ENCODE measurements at places on chromosomes 1 and 21.
A peak's percentile ranks its signal among the peaks of the same experiment; 100 is the strongest.

- no peak for DNase-seq
Measured at GRCh38 chr1:50615036-50615750, 191.9 kb upstream of the DMRTA2 start.

- DNase-seq: no peak
Measured at GRCh38 chr21:44557491-44558328, 885 bp downstream of the KRTAP10-3 start.

- no peak for DNase-seq
Measured at GRCh38 chr1:6982860-6983259, 197.6 kb downstream of the CAMTA1 start.

- DNase-seq: no peak
Measured at GRCh38 chr1:27787895-27788294, 14.9 kb downstream of the STX12 start.

GRCh38 chr1:234719454-234720251, 109.7 kb upstream of the IRF2BP2 start:
- no peak for DNase-seq

- DNase-seq: no peak
Measured at GRCh38 chr1:28244549-28245251, 8.8 kb downstream of the ATP5IF1 start.

GRCh38 chr1:221069178-221069903, 190.1 kb downstream of the HLX start:
- peak; percentile 36 for DNase-seq

Data from CD4-positive, alpha-beta T cell treated with Interferon gamma for 1 hour (primary cell).